ENCODE measurements at places on chromosomes 12 and 14.

DNA sequence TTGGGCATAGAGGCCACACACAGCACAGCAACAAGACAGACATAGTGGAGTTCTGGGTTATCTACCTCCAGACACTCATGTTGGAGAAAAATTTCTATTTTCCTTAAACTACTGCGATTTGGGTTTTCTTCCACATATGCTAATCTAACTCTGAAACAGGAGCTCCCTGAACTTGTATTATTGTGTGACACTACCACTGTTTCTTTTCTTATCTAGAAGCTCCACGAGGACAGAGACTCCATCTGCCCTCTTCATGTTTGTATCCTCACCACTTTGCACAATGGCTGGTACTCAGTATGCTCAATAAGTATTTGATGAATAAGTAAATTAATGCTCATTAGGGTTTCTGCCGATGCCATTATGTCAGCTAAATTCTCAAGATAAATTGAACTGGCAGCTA is 218.6 kb downstream of the PAX9 start:
- no peak for DNase-seq

GRCh38 chr12:27652174-27652763 is 44.0 kb upstream of the REP15 start:
- DNase-seq = no peak

GRCh38 chr14:105537580-105538474 is 11.4 kb downstream of the TMEM121 start:
- DNase-seq = no peak

GRCh38 chr12:83945871-83946270 is 966.7 kb downstream of the SLC6A15 start:
- DNase-seq = no peak

DNA sequence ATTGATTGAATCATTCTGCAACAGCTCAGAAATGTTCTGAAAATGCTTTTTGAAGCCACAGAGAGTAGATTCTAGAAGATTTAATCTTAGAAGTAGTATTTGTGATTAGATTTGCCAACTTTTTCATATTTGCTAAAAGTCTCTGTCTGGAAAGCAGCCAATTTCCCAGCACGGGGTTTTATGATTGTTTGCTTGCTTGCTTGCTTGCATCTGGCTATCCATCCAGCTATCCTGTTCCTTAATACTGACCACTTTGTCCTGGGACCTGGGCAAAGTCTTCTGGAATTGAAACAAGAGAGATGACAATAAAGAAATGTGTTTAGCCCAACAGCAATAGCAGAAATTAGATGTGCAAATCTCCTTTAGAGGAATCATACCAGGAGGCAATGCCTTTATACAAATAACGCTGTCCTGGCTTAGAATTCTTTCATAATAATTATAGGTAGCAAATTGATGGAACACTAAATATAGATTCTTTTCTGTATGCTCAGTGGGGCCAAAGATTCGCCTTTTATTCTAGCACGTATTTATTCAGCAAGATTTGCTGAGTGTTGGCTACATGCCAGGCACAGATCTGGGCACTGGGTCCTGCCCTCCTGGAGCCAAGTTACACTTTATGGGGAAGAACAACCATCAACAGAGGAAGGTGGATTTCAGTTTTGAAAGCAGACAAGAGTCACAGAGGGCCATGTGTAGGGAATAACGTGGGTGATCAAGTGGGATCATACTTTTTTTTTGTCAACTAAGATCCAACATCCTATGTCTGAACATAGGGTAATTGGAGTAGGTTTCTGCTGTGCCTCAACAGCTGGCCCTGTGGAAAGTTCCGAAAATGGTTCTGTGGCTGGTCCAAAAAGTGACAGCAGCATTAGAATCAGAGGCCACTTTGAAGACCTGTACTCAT is 25.3 kb downstream of the MYBPC1 start:
- DNase-seq = no peak

- no peak for DNase-seq
These were observed 2.8 kb upstream of the ART4 start for GRCh38 chr12:14846042-14846587.

DNA sequence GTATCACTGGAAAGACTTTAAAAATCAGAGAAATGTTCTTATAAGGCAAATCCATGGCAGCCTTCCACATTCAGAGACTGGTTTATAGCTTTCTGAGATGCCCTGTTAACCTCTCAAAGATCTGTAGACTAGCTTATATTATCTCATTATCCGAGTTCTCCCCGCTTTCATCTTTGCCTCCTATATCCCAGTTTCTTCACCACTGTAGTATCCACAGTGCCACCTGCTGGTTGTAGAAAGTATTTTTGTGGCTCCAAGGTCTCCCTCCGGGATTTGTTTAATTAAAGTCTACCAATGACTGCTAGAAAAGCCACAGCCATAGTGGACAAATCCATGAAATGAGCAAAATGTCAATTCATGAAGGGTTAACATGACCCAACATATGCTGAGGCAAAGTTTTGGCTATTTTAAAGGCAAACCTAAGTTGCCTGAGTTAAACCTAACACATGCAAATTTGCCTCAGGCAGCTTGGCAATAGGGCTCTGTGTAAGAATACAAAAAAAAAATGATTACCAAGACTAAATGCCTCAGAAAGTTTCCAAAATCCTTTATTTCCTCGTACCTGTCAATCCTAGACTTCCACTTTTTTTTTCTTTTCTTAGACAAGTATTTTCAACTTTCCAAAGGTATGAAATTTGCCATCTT is 218.8 kb upstream of the BMP4 start:
- peak; percentile 2 for DNase-seq

GRCh38 chr14:50109342-50109741 is 7.0 kb downstream of the VCPKMT start:
- DNase-seq = no peak

DNA sequence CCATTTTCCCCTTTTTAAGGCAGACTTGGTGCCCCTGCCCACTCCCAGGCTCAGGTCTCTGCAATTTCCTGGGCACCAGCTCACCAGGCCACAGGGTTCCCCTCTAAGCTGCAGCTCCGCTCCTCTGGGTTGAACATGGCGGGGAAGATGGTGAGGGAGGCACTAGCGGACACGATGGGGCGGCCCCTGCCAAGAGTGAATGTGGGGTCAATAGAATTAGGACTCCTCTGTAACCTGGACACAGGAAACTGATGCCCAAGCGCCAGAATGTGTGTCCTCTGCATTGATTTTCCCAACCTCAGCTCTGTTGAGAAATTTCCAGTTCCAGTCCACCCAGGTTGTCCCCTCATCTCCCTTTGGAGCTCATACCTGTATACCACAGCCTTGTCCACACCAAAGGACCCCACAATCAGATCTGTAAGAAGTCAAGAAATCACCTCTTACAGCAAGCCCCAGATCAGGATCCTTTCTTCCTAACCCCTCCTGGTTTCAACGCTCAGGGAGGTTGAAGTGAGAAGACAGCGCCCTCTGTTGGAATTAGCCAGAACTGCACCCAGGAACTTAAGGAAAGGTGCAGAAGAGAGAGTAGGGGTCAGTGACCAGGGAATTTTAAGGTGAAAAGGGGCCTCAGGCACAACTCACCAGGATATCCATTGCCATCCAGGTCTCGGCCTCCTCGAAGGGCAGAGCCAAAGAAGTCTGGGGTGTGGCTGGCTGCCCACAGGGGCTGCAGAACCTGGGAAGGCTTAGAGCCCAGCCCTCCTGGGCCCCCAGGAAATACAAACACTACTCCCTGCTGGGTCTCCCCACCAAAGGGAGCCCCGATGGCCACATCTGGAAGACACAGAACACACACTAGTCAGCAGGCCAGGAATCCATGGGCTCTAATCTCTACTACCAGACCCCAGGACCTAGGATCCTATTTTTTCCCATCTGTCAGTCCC is 14.7 kb downstream of the ITGA5 start:
- DNase-seq = no peak

- DNase-seq = no peak
These were observed 35.3 kb downstream of the SLC2A14 start for GRCh38 chr12:7837366-7837765.

DNA sequence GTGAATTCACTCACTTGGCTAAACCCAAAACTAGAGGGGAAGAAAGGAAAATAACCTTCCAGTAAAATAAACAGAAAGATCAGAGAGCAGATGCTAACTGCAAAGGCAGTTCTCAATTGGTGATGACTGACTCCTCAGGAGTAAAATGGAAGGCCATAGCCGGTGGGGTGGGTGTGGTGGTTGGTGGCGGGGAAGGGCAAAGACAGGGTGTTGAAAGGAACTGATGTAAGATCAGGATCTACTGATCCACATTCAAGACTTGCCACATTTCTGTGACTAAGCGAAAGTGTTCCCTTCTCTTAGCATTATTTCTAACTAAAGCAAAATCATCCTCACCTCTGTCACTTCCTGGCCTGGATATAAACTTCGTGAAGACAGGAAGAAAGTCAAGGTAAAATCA is 26.3 kb upstream of the TC2N start:
- no peak for DNase-seq

DNA sequence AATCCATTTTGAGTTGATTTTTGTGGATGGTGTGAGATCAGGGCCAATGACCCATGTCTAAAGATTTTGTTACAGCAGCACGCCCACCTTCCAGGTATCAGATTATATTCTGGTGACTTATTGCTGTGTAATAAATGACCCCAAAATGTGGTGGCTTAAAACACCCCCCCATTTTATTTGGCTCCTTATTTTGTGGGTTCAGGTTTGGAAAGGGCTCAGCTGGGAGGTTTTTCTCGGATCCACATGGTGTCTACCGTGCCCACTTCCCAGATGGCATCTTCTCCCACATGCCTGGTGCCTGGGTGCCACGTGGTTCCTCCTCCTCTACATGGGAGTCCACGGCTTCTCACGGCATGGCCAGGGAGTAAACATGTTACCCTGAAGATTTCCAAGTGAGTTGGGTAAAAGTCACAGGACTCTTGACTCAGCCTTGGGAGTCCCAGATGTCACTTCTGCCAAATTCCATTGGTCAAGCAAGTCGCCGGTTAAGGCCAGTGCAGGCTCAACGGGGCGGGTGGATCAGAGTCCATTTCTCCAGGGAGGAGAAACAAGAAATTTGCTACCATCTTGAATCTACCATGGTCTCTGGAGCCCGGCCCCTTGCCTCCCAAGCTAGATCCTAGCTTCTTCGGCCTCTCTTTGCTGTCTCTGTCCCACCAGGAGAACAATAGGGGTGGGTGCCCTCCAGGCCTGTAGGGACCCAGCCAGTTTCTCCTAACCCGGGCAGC is 214.3 kb downstream of the KIF26A start:
- no peak for DNase-seq

GRCh38 chr12:53300187-53300586 is 692 bp downstream of the MYG1 start:
- no peak for DNase-seq

GRCh38 chr14:102802834-102803523 is 25.7 kb downstream of the TRAF3 start:
- DNase-seq = no peak

DNA sequence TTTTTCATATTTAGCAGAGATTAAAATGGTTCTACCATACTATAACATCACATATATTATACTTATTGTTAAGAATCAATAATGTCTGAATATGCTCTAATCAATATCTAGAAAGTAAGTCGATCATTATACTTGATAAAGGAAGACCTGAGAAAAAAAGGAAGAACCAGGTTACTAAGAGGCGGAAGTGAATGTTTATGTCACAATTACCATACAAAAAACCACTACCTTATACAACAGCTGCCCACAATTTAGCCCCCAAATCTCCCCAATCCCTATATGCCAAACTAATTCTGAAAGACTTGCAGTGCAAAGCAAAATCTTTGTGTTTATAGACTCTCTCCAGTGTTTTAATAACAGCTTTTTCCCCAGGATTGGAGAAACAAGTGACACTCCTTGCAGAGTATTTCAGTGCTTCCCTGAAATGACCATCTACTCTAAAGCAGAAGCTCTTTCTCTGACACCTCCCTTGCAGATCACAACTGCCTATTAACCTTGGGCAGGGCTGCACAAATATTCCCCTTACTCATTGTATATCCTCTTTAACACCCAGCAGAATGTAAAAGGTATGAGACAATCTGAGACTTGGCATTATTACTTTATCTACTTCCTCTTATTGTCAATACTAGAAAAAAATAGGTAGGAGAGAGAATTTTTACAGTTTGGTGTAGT is 12.7 kb upstream of the SLC2A3 start:
- no peak for DNase-seq

GRCh38 chr12:98154850-98155249 is 360.5 kb upstream of the TMPO start:
- DNase-seq = no peak

GRCh38 chr12:40225984-40226602 is 1.3 kb downstream of the LRRK2 start:
- DNase-seq = no peak

DNA sequence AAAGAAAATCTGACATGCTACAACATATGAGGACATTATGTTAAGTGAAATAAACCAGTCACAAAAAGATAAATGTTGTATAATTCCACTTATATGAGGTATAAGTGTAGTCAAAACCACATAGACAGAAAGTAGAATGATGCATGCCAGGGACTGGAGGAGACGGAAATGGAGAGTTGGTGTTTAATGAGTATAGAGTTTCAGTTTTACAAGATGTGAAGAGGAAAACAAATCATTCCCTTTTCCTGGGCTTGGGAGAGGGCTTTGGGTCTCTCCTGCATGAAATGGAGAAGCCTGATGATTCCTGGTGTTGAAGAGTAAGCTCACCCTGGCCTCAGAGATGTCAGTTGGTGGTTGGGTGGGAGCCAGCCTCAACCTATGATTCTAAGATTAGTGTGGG is 158.4 kb upstream of the PLXNC1 start:
- no peak for DNase-seq

DNA sequence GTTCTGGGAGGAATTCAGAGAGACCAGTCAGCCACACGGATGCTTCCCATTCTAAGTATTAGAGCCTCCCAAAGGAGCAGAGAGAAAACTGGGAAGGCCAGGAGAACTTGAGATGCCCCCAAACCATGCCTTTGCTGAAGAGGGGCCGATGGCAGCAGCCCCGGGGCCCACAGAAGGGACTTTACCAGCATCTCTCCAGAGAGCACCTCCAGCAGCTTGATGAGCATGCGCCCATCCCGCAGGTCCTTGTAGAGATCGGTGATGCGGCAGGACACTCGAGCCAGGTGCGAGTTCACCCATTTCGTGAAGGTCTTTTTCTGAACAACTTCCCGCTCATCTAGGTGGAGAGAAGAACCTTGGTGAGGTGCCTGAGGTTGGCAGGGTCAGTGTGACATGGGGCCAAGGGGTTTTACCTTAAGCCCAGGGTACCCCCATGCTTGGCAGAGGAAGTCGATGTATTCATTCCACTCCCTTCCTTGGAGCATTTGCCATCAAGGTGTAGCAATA is 74.9 kb downstream of the SPTB start:
- DNase-seq = no peak

DNA sequence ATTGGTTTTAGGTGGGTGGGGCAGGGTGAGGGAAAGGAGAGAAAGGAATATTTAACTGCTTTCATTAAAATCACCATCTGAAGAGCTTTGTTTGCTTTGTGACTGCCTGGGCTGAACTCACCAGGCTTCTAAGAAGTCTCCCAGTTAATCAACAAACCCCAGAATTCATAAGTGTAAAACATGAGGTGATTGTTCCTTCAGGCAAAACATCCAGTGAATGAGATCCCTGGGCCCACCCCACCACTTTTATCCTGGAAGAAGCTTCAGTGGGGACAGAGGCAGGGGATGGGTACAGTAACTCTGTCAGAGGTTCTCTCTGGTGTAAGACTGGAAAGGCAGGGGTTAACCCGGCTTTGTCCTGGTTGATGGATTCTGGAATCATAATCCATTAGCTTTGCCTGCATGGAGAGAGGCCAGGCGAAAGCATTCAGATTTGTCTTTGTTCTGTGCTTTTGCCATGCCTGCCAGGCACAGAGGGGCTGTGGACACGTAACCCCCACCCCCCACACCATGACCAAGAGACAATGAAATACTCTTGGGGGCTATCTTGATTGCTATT is 16.7 kb downstream of the PDE1B start:
- DNase-seq = no peak

All from stimulated activated CD8-positive, alpha-beta memory T cell treated with anti-CD3 and anti-CD28 coated beads, Interleukin-4, amount 100 ng/mL, for 4 hours (primary cell).